ENCODE measurements at places on chromosomes 1 and 21. TPM values are rescaled to one million over a fixed set of nuclear protein-coding genes. Genes with fewer than 3 reads are reported as not detected.

Gene CD1E
- not detected for polyA plus RNA-seq

DNA sequence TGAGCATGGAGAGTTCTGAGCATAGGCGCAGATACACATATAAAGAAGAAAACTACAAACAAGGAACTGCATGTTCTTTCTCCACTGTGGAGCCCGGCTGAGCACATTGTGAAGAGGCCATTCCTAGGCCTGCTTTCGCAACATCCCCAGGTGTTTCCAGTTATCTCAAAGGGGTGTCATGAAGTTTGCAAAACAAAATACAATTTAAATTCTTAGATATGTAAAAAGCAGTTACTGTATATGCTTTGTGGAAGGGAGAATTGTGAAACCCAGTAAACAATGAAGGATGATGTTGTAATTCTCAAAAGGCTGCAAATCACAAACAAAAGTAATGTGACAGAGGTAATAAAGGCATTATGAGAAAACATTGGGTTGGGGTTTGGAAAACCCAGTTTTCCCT is 98.6 kb upstream of the ZNF644 start:
- no peak for DNase-seq

DNA sequence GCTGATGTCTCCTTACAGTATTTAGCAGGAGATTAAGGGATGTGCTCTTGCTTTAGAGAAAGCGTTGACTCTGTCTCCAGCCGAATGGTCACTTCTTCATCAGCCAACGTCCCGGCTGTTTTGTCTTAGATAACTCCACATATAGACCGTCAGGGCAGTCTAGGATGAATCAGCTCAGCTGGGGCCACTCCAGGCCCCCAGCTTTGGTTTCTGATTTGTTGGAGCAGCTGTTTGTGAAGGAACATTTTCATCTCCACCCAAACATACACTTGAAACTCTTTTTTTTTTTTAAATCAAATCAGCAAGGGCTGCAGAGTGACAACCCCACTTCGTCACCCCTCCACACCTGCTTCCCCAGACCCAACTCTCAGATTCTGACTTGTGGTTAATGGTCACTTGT is 206.1 kb upstream of the GALNT2 start:
- no peak for DNase-seq

Gene OR2T29
- polyA plus RNA-seq: not detected

- DNase-seq: no peak
Measured at GRCh38 chr1:23795676-23796465, 4.7 kb downstream of the GALE start.

Gene PPIAL4G
- polyA plus RNA-seq: not detected

GRCh38 chr1:113859478-113860175 is 11.9 kb downstream of the PTPN22 start:
- DNase-seq: no peak

- no peak for DNase-seq
Measured at GRCh38 chr1:111507411-111508201, 4.2 kb upstream of the ADORA3 start.
